ENCODE measurements at places on chromosomes 12 and 14.
A peak's percentile ranks its signal among the peaks of the same experiment; 100 is the strongest.

DNA sequence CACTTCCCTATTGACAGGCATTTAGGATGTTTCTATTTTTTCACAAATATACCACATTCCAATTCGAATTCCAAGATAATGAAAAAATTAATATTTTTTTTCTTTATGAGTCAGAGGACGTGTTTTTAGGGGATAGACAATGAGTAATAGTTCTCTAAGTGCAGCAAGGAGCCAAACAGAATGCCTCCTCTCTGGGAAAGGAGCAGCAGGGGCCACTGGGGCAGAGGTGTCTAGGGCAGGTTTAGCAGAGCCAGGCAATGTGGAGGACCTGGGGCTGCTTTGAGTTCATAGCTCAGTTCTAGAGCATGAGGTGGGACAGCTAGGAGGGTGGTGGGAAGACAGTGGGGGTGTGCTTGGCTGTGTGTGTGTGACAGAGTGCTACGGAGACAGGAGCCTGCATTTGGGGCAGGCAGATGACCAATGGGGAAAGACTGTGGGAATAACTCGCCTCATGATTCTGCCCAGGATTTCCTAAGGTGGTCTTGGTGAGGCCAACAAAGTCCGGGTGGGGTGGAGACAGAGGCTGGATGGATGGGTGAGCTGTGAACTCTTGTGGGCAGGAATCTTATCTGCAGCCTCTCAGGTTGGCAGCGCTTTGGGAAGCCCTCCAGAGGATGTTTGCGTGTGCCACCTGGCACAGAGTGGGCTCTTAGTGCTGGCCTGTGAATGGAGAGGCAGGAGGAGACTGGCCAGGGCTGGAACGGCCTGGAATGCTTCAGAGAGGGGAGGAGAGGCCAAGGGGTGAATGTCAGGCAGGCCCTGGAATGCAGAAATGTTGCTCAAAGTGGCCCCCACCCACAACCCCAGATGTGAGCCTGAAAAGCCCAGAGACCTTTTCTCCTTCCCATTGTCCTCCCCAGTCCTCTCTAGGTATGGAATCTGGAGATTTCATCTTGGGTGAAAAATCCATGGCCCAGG lies 2.4 kb upstream of the KRT7 start:
- no peak for DNase-seq

- peak; percentile 75 for DNase-seq
Measured at GRCh38 chr14:96929950-96930349, 132.8 kb downstream of the VRK1 start.

- DNase-seq: no peak
Measured at GRCh38 chr14:91270619-91271018, 26.1 kb upstream of the GPR68 start.

GRCh38 chr14:61269321-61270083 lies 11.6 kb downstream of the TMEM30B start:
- peak; percentile 89 for DNase-seq

- DNase-seq: no peak
Measured at GRCh38 chr12:128871516-128871892, 18.2 kb downstream of the GLT1D1 start.

DNA sequence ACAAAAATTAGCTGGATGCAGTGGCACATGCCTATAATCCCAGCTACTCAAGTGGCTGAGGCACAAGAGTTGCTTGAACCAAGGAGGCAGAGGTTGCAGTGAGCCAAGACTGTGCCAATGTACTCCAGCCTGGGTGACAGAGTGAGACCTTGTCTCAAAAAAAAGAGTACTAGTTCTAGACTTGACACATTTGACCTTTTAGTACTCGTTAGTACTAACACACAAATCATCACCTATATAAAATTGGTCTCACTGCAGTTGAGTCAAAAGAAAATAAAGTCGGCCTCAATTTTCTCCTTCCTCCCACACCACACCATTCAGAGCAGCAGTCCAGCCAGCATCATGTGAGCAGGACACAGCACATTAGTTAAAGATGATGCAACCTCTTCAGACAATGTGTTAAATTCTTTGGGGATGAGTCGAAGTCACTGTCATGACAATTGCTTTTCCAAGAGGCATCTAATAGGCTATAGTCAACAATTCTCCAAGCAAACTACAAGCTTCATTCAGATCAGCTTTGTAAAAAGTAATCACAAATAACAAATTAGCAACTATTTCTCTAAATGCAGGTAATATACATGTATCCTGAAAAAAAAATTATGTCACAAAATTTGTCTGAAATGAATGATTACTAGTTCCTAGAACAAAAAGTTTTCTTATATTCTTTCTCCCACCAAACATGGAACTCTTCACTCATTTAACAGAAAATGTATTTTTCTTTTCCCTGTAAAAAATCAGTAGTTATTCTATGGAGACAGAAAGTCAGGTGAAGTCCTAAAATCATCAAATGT lies 55.6 kb downstream of the CLIP1 start:
- DNase-seq: no peak

DNA sequence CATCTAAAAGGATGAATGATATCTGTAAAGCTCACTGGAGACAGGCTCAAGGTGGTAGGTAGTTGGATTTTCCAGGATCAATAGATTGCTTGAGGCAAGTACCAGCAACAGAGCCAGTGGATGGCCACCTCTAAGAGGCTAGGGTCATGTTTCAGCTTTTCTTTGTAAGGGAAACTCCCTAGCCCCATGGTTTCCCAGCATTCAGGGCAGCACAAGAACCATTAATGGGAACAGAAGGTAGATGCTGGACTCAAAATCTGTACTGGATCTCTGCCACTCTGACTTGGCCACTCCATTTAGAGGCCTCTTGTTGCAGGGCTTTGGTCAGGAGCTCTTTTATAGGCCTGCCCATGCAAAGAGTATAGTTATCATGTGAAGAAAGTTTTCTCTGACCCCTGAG lies 76.1 kb upstream of the DYRK2 start:
- DNase-seq: no peak

GRCh38 chr12:123043536-123044001 lies 63.1 kb downstream of the ARL6IP4 start:
- peak; percentile 69 for DNase-seq

DNA sequence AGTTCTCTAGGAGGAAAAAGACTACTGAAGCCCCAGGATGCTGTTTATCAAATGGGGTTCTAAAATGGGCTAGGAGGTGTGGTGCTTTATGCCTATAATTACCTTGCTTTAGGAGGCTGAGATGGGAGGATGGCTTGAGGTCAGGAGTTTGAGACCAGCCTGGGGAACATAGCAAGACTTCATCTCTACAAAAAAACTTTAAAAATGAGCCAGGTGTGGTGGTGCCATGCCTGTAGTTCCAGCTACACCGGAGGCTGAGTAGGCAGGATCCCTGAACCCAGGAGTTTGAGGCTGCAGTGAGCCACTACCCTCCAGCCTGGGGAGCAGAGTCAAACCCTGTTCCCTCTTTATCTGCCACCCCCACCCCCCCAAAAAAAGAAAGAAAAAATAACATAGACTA lies 23.3 kb upstream of the SLC2A3 start:
- no peak for DNase-seq

GRCh38 chr12:59005193-59005955 lies 85.1 kb upstream of the LRIG3 start:
- DNase-seq: no peak

DNA sequence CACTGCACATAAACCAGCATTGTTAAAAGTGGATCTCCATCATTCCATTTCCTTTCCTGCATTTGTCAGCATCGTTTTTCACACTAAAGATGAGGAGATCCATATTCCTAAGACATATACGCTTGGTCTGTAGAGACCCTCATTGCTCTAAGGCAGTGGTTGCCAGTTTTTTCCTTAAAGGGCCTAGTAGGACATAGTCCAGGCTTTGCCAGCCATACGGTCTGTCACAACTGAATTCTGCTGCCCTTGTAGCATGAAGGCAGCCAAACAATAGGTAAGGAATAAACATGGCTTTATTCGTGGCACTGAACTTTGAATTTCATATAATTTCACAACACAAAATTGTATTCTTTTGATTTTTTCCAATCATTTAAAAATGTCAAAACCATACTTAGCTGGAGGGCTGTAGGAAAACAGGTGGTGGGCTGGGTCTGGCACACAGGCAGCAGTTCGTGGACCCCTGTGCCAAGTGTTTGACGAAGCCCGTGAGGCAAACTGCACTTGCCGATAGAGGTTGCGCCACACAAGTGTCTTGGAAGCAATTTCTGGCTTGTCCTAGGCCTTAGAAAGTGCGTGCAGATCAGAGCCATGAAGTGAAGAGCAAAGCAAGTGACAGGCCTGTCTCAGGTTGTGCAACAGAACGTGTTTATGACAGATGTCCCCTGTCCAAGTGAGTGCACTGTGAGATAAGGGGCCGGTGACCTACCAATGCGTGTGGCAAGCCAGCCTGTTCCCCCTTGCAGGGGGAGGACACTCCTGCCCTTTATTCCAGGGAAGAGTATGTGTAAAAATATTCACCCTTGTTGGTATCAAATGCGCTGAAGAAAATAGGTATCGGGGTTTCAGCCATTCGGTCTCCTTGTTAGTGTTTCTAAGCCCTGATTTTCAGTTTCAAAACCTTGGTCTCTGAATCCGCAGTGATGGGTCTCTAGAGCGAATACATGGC lies 916 bp upstream of the CHPT1 start:
- DNase-seq: peak; percentile 67

GRCh38 chr12:108004319-108004718 lies 124.8 kb upstream of the WSCD2 start:
- peak; percentile 65 for DNase-seq

GRCh38 chr12:79206871-79207270 lies 342.3 kb downstream of the SYT1 start:
- DNase-seq: no peak

GRCh38 chr12:130990034-130990433 lies 36.3 kb downstream of the ADGRD1 start:
- DNase-seq: no peak

DNA sequence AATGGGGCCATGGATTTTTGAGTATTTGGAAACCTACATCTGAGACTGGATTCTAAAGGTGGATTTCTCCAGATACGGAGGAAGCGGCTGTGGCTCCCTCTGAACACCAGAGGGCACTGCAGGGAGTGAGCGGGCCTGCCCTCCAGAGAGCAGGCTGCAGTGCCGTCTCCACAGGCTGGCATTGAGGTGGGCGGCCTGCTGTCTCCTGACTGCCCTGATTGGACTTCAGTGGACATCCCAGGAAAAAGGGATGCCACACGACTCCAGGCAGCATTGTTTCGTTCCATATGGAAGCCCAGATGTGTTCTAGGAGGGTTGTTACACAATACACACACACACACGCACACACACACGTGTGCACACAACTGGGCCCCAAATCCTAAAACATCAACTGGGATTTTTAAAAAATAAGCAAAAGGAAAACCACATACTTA lies 20.9 kb upstream of the ANO2 start:
- DNase-seq: peak; percentile 81

DNA sequence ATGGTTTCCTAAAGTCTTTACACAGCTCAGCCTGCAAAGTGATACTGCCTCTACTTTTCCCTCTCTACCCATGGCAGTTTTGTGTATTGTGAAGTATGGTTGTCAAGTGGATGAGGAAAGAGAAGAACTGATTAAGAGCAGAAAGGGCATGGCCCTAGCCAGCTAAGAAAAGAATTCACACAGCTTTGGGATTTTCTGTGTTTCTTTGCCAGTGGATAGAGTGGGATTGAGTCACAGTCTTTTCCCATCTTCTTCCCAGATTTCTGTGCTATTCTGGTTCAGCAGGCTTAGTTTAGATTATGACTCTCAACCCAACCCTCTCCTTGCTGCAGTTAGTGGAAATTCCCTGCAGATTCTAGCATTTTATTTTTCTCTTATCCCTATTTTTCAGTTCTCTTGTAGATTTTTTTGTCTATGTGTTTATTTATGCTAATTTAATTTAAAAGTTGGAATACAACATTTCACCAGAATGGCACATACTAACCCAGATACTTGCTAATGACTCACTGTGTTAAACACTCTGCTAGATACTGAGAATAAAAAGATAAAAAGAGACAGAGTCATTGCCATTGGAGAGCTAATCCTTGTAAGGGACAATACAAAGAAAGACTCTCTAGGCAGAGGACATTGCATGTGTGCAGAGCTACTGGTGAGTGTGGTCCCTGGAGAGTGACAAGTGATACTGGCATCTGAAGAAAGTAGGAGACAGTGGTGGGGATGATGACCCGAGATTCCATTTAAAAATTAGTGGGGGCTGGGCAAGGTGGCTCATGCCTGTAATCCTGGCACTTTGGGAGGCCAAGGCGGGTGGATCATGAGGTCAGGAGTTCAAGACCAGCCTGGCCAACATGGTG lies 106.3 kb downstream of the ST8SIA1 start:
- no peak for DNase-seq

- no peak for DNase-seq
Measured at GRCh38 chr12:75699728-75700496, 188.5 kb upstream of the KRR1 start.

DNA sequence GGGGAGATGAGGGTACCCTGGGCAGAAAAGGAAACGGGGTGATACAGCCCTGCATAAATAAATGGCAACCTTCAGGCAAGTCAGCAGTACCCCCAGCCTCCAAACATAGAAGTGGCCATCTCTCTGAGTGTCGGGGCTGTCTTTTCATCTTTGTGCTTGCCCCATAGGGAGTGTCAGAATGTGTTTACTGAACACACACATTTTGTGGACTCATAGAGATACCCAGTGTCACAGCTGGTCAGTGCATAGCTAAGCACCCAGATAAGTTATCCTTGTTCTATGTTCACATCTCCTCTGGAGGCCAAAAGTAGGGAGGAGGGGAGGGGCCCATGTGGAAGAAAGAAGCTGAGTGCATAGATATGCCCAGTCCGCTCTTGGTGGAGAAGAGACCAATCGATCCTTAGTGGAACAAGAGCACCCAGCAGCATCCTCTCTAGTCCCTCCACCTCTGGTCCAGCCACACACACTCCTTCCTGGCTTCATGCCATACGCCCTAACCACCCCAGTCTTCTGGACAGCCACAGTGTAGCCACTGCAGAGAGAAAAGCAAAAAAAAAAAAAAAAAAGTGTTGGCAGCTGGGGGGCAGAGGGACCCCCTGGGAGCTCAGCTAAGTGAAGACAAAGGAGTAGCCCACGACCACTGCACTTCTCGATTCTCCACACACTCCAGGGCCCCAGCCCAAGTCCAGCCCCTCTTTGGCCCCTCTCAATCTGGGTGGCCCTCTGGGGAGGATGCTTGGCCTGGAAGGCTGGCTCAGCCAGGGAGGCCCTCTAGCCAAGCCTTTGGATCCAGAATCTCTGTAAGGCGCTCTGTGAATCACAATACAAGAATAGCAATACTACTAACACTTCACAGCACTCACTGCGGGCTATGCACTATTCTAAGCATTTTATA lies 2.6 kb downstream of the ITGA7 start:
- no peak for DNase-seq

DNA sequence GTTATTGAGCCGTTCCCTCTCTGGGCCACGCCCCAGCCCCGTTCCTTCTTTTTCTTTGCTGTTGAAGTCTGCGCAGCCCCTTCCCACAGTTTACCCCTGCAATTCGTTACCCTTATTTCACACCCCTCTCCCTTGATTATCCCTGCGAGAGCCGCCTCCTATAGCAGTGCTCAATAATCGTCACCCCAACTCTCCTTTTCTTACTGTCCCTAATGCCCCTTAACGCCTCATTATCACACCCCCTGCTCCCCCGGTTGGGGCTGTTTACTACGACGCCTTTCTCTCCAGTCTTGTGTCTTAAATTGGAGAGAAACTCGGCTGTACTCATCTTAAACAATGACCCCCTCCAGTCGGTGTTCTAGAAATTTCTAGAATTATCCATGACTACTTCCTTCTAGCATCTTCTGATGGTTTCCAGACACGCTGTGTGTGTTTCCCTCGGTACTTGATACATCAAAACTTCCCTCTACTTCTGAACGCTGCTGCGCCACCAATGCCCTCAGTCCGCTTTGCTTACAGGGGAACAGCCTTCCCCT lies 713 bp upstream of the FBXL14 start:
- no peak for DNase-seq

GRCh38 chr12:69610126-69610525 lies 581 bp downstream of the LRRC10 start:
- DNase-seq: peak; percentile 27

GRCh38 chr14:58979325-58979724 lies 209.1 kb upstream of the DAAM1 start:
- no peak for DNase-seq
